ENCODE measurements at places on chromosomes 7 and 10. TPM values are rescaled to one million over a fixed set of nuclear protein-coding genes. Genes with fewer than 3 reads are reported as not detected.

- DNase-seq, result peak; percentile 7
Measured at GRCh38 chr7:40843338-40843985, 708.7 kb downstream of the SUGCT start.

Gene FRMPD2
- total RNA-seq, result not detected

DNA sequence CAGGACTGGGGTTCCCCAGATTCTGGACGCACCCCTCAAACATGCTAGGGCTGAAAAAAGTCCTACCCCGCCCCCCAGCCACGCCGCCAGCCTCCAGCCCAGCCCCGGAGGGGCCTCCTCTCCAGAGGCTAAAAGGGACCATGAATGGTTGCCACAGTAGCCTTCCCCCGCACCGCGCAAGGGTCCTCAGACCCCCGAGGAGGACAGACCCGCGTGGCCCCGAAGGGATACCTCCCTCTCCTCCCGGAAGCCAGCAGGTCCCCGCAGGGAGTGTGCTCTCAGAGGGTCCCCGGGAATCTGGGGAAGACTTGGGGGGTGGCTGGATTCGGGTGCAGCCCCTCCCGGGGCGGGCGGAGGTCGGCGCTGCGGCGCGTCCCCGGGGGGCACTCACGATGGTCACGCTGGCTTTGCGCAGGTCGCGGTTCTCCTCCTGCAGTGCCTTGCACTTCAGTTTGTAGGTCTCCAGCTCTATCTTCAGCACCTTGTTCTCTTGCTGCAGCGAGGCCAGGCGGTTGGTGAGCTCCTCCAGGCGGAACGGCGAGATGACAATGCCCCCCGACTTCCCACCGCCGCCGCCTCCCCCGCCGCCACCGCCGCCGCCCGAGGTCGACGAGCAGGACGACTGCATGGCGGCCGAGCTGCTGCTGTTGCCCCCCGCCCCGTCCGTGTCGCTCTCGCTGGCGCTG is 482 bp downstream of the CCDC6 start:
- no peak for DNase-seq

GRCh38 chr10:2798336-2799022 is 268.9 kb upstream of the PFKP start:
- no peak for DNase-seq

- no peak for DNase-seq
Measured at GRCh38 chr7:142279601-142280000, 21.7 kb upstream of the PRSS58 start.

Gene ARHGEF5
- not detected for total RNA-seq

Gene FAM25C
- not detected for total RNA-seq

Gene MSMB
- not detected for total RNA-seq

- DNase-seq, result no peak
Measured at GRCh38 chr10:16280595-16280994, 156.2 kb upstream of the PTER start.

- no peak for DNase-seq
Measured at GRCh38 chr10:125373546-125373945, 213.2 kb upstream of the CTBP2 start.

GRCh38 chr10:82982110-82982608 is 1107.2 kb downstream of the NRG3 start:
- DNase-seq, result peak; percentile 98

Gene CYP3A4
- total RNA-seq, result not detected

GRCh38 chr7:69775231-69775771 is 177.0 kb downstream of the AUTS2 start:
- DNase-seq, result no peak

DNA sequence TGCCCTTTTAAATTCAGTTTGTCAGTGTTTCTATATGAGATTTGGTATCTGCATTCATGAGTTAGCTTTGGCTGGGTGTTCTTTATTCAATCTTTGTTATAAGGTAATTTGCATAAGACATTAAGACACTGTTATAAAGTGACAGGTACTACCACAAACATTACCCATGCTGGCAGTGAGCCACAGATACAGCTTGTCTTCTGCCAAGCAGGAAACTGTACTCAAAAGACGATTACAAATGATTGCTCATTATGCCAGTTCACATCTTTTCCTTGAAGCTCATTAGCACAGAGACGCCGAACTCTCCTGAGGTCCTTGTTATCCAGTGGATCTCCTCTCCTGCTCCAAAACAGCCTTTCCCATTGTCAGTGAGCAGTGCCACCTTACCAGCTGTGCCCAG is 30.4 kb downstream of the AMPH start:
- no peak for DNase-seq

DNA sequence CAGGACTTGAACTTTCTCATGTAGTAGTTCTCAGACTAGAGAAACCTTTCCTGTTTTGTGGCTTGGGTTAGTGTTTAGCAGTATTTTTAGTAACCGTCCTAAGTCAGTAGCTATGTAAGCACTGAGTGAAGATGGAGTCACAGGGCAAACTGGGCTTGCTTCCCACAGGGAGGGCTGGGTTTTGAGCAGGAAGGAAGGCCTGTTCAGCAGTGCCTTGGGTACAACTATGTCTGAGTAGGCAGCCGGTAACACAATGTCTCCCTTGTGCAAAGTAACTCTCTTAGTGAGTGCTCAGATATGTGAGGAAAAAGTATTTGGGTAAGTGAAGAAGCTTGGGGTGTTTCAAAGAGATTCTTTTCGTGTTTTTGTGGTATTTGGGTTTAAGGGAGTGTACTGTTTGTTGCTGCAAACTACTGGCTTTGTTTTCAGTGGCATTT is 96.4 kb downstream of the CCSER2 start:
- DNase-seq, result peak; percentile 93

- DNase-seq, result no peak
Measured at GRCh38 chr7:70975754-70976153, 156.2 kb upstream of the GALNT17 start.

DNA sequence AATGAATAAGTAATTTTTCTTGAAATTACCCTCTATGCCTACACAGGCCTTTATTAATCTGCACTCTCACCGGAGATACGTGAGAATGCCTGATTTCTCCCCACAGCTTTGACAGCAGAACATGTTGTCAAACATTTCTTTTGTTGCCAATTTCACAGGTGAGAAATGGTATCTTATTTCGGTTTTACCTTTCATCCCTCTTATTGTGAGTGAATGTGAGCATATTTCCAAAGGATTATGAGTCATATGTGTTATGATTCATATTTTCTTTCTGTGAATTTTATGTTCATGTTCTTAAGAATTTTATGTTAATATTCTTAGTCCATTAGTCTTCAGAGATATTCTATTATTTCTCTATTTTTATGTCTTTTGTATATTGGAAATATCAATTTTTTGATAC is 965.1 kb downstream of the CCSER2 start:
- no peak for DNase-seq

Gene ABCA13
- total RNA-seq, result 0.05 TPM

GRCh38 chr7:131080754-131081153 is 246.9 kb upstream of the MKLN1 start:
- no peak for DNase-seq

- DNase-seq, result no peak
Measured at GRCh38 chr7:80278737-80279136, 144.1 kb downstream of the GNAI1 start.

Gene DRGX
- total RNA-seq, result not detected

GRCh38 chr10:43273997-43274396 is 7.1 kb upstream of the RASGEF1A start:
- DNase-seq, result no peak

- DNase-seq, result no peak
Measured at GRCh38 chr7:111068618-111069017, 22.3 kb upstream of the LRRN3 start.

Gene ELOVL3
- total RNA-seq, result not detected

DNA sequence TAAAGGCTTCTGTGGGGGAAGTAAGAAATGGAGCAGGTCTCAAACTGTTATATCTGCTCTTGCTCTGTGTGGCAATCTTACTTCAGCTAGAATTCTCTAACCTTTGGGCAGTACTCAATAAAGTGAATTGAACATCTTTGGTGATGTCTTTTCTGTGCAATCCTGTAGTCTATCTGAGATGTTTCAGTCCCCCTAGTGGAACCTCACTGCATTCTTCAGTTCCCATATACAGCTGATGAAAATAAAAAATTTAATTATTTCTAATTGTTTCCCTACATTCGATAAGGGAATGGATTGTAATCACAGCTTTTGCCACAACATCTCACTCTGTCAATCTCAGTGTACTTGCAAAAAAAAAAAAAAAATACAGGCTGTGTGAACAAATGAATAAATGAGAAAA is 522.6 kb downstream of the DNAJB9 start:
- DNase-seq, result no peak

Gene PDE1C
- total RNA-seq, result 1.2 TPM

GRCh38 chr10:128068398-128069285 is 57.6 kb downstream of the MKI67 start:
- no peak for DNase-seq

DNA sequence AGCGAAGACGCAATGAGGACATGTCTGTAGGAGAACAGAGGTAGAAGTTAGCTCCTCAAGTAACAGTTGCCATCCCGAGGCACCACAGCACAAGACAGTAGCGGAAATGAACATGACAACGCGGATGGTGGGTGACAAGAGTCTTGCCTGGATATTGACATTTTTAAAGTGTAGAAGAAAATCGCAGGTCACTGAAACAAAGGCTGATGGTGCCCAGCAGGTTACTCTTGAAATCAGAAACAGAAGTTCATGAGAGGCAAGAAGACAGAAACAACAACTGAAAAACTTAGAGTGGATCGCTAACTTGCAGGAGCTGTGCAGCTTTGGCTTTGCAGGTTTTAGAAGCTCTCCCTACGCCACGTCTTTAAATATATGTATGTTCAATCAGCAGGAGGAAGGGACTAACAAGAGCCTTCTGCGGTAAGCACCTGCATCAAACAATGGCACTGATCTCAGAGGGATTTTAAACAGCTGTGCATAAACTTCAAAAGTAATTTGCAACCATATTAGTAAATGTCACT is 1.8 kb downstream of the PRKCQ start:
- DNase-seq, result no peak

DNA sequence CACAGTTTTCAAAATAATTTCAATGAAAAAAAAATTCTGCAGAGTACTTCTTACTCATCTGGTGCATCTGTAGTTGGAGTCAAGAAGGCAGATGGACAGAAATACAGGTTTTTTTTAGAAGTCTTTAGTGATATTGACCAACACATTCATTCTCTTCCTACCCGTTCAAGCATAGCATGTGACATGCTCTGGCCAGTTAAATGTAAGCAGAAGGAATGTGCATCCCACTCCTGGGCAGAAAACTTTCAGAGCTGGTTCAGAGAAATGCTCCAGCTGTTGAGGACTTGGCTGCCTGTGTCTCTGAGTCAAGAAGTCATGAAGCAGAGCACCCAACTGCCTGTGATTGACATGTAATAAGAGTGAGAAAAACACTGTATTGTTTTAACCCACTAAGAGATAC is 665.3 kb upstream of the IGFBP3 start:
- DNase-seq, result no peak

Gene METTL27
- total RNA-seq, result 4.8 TPM

Gene FXYD4
- not detected for total RNA-seq

GRCh38 chr7:74482629-74483401 is 29.1 kb downstream of the GTF2IRD1 start:
- DNase-seq, result peak; percentile 88

Gene PGAM1
- 585 TPM for total RNA-seq

GRCh38 chr7:116138202-116138801 is 72.0 kb upstream of the TES start:
- DNase-seq, result peak; percentile 66

DNA sequence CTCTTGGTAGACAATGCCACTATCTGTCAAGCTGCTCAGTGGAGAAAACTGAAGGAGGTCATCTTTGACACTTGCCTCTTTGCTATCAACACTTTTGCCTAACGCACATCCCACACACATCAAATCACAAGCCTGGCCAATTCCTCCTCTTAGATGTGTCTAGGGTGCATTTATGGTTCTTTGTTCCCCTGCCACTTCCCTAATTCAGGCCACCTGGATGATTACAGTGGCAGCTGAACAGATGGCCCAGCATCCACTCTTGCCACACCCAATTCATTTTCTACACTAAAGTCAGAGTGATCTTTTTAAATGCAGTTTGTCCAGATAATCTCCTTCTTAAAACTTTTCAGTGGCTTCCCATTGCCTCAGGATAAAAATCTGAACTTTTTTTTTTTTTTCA is 58.6 kb downstream of the LAMB4 start:
- DNase-seq, result no peak

GRCh38 chr10:46288601-46289206 is 1.9 kb downstream of the ANTXRL start:
- no peak for DNase-seq

- no peak for DNase-seq
Measured at GRCh38 chr10:42986633-42987032, 90.2 kb upstream of the RET start.

Data from HFFc6 (cell line).